ENCODE measurements at places on chromosomes 6 and 20. TPM values are rescaled to one million over a fixed set of nuclear protein-coding genes. Genes with fewer than 3 reads are reported as not detected.

Gene TFB1M
- 26.0 TPM for total RNA-seq

Gene MYLIP
- 18.0 TPM for total RNA-seq

Gene PAQR8
- 21.6 TPM for total RNA-seq

Gene SLC24A3
- not detected for total RNA-seq

Gene RPRD1B
- total RNA-seq: 34.7 TPM

Gene MRAP2
- not detected for total RNA-seq

Gene DDO
- not detected for total RNA-seq

Gene HFE
- 2.1 TPM for total RNA-seq

Gene IMPG1
- total RNA-seq: not detected

Gene RFX6
- total RNA-seq: not detected

Gene GLP1R
- not detected for total RNA-seq

Gene ZSWIM1
- total RNA-seq: 9.7 TPM

Gene EEF1A2
- total RNA-seq: 0.19 TPM

Gene CFAP61
- not detected for total RNA-seq

Gene MLN
- not detected for total RNA-seq

Gene C6orf118
- not detected for total RNA-seq

Gene FKBP1C
- total RNA-seq: 0.40 TPM

Gene TMEM74B
- 0.79 TPM for total RNA-seq

Gene CDSN
- not detected for total RNA-seq

Gene SAMD10
- 20.5 TPM for total RNA-seq
